Hepatocyte (in vitro differentiated cells): ENCODE measurements at places on chromosomes 3 and 15.

DNA sequence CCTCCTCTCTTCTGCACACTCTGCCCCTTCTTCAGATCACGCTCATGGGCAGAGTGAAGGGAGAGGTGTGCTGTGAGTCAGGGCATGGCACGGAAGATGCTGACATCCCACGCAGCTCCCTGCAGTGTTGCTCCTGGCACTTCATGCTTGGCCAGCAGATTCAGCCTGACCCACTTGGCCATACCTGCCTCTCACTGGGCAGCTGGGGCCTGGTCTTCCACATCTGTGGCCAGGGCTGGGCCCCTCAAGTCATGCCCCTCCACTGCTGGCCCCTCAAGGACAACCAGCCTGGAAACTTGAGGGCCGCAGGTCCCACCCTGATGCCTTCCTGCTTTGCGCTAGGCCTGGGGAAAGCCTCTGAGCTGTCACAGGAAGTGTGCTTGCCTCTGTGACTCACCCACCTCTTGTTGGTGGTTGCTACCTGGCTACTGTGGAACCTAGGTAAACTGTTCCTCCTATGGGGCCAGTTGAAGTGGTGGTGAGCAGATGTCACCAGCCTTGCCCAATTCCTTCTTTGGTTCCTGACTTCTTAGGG lies 48.7 kb downstream of the BSN start:
- DNase-seq = no peak

DNA sequence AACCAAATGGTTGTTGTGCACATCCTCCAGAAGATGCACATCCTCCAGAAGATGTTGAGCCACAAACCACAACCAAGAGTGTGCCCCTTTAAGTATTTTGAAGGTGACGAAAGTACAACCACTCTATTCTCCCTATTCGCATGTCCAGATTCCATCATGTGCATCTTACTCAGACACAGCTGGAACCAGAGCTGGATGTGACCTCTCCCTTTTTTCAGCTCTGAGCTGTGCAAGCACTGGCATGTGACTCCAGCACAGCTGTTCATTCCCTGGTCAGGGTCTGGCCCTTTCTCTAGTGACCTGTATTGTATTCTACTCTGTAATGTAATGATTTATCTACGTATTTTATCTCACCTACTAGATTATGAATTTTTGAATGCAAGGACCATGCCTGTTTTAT lies 29.3 kb upstream of the DLG1 start:
- no peak for DNase-seq

GRCh38 chr3:156860873-156861272 lies 34.7 kb downstream of the LEKR1 start:
- no peak for DNase-seq

- no peak for DNase-seq
Observed at GRCh38 chr3:186519021-186519658, 25.0 kb downstream of the CRYGS start.

DNA sequence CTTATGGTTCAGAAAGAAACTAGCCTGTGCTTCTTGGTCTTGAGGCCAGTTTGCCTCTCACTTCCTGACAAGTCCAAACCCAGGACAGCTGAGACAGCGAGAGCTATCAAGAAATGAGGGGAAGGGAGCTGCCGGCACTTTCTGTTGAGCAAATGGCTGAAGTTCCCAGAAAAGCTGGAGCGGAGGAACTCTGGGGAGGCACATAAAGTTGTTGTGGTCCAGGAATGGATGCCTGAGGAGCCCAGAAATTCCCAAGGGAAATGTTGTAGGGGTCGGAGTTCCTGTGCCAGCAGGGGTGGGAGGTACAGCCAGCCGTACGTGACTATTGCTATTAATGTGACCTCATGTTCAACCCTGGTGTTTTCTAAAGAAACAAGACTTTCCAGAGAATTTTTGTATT lies 98.8 kb upstream of the TNFAIP8L3 start:
- DNase-seq = no peak
